ENCODE measurements at places on chromosomes 13 and 19.

DNA sequence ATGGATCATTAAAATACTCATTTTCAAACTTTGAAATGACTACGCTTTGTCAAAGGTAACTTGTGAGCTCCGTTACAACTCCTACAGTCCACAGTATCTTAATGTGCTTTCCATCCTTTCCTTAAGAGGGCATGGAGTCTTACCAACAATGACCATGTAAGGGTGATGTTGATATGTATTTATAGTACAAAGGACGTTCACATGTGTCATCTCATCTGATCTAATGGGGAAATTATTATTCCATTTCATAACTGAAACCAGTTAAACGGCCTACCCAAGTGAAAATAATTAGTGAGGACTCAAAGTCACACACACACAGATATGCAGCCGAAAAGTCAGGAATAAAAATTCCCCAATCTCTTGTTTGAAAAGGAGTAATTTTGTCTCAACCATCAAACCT is 9.6 kb downstream of the USP12 start:
- DNase-seq, result no peak

DNA sequence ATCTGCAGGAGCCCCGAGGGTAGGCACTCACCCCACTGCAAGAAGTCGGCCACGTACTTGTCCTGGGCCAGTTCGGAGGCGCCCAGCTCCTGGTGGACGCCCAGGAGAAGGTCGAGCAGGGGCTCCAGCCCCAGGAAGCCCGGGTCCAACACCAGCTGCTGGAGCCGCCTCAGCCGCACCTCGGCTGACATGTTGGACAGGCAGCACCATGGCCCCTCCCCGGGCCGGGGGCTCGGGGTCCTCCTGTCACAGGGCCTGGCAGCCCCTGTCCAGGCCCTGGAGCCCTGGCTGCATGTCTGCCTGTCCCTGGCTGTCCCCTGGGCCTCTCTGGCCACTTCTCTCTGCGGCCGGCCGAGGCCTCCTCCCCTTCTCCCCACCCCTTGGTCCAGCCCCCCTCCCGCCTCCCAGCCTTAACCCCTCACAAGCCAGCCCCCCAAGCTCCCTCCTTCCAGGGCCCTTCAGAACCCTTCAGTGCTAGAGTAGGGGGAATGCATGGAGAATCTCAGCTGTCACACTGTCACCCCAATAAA is at the start of gene DMPK:
Gene DMPK (minus strand): TSS at position 329 of the 530 bp plus-strand sequence. CDS start 138 bp downstream, at position 191.
- DNase-seq, result no peak

- DNase-seq, result no peak
Measured at GRCh38 chr13:60227158-60227557, 63.4 kb upstream of the DIAPH3 start.

GRCh38 chr19:46435009-46435408 is 6.3 kb upstream of the PNMA8C start:
- no peak for DNase-seq

DNA sequence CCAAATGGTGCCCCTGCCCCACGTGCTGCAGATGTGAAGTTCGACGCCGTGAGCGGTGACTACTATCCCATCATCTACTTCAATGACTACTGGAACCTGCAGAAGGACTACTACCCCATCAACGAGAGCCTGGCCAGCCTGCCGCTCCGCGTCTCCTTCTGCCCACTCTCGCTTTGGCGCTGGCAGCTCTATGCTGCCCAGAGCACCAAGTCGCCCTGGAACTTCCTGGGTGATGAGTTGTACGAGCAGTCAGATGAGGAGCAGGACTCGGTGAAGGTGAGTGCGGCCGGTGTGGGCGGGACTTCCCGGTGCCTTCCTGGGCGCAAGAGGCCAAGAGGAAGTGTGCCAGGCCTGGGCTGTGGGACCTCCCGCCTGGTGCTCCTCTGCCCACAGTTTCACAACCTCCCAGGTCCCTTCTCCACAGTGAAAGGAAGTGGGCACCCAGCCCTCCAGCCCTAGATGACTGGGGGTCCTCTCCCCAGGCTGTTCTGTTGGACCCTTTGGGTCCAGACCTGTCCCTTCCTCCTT is 14.1 kb upstream of the RELB start:
- DNase-seq, result no peak

GRCh38 chr13:95241321-95241720 is 59.9 kb downstream of the ABCC4 start:
- peak; percentile 4 for DNase-seq

DNA sequence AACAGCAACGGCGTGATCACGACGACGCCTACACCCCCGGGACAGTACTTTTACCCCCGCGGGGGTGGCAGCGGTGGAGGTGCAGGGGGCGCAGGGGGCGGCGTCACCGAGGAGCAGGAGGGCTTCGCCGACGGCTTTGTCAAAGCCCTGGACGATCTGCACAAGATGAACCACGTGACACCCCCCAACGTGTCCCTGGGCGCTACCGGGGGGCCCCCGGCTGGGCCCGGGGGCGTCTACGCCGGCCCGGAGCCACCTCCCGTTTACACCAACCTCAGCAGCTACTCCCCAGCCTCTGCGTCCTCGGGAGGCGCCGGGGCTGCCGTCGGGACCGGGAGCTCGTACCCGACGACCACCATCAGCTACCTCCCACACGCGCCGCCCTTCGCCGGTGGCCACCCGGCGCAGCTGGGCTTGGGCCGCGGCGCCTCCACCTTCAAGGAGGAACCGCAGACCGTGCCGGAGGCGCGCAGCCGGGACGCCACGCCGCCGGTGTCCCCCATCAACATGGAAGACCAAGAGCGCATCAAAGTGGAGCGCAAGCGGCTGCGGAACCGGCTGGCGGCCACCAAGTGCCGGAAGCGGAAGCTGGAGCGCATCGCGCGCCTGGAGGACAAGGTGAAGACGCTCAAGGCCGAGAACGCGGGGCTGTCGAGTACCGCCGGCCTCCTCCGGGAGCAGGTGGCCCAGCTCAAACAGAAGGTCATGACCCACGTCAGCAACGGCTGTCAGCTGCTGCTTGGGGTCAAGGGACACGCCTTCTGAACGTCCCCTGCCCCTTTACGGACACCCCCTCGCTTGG is 966 bp downstream of the JUNB start:
- DNase-seq, result peak; percentile 75

DNA sequence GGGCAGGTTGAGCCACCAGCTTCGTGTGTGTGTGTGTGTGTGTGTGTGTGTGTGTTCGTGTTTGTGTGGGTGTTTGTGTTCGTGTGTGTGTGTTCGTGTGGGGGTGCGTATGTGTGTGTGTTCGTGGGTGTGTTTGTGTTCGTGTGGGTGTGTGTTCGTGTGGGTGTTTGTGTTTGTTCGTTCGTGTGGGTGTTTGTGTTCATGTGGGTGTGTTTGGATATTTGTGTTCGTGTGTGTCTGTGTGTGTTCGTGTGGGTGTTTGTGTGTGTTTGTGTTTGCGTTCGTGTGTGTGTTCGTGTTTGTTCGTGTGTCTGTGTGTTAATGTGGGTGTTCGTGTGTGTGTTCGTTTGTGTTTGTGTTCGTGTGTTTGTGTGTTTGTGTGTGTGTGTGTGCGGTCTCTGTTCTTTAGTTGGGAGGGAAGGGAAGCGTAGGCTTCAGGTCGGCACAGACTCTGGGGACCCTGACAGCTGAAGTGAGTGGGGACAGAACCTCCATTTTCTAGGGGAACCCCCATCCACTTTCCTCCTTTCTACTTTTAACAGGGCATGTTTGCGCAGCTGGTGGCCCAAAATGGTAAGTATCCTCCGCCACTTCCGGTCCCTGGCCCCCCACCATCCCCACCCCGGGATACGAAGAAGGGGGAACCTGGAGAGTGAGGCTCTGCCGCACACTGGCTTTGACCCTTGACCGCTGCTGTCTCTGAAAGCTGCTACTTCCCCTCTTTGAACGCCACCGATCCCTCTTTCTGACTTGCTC is 1.6 kb downstream of the TNFSF9 start:
- no peak for DNase-seq

DNA sequence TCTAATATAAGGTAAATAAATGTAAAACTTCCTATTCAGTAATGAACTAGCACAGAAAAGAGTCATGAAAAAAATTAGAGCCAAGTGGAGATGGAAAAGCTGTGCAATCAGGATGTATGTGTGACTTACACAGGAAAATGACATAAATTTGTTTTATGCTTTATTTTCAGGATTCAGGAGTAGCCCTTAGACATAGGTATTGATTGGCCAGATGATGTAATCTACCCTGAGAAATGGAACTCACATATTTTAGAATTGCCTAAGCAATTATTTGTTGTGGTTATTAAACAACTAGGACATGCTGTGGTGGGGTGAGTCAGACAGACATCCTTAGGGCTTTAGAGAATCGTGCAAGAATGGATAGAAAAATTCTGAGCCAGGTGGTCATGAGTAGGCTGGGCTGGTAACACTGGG is 110.6 kb downstream of the PCDH9 start:
- no peak for DNase-seq

DNA sequence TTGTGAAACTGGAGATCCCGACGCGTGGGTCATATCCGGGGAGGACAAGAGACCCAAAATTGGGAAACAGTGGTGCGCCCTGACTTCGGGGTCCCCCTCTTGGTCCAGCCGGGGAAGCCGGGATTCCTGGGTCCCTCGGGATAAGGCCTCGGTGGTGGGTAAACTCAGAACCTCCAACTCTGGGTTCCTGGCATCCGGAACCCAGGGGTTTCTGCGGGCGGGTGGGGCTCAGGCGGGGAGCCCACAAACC is 688 bp downstream of the ZFP36 start:
- DNase-seq, result no peak

- DNase-seq, result no peak
Measured at GRCh38 chr19:21434516-21434915, 37.6 kb downstream of the ZNF493 start.

DNA sequence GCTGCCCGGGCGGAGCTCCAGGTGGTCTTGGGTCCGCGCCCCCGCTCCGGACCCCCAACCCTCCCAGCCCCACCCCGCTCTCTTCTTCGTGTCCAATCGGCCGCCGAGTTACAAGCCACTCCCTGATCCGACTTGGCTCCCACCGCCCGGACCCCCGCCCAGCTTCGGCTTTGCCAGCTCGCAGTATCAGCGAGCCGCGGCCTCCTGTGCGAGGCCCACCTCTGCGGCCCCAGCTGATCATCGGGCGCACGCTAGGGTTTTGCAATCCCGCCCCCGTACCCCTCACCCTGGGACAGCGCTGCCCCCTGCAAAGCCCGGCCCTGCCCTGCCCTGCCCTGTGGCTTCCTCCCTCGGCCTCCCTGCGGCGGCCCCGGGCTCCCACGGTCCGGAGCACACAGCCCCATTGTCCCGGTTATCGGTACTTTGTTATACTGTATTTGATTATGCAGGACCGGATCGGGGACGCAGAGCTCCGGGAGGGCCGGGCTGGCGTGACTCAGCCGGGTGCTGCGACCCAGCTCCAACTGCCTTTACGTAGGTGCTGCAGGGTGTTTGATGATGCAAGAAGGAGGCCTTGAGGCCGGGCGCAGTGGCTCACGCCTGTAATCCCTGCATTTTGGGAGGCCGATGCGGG is 598 bp upstream of the LPAR2 start:
- DNase-seq, result peak; percentile 77

DNA sequence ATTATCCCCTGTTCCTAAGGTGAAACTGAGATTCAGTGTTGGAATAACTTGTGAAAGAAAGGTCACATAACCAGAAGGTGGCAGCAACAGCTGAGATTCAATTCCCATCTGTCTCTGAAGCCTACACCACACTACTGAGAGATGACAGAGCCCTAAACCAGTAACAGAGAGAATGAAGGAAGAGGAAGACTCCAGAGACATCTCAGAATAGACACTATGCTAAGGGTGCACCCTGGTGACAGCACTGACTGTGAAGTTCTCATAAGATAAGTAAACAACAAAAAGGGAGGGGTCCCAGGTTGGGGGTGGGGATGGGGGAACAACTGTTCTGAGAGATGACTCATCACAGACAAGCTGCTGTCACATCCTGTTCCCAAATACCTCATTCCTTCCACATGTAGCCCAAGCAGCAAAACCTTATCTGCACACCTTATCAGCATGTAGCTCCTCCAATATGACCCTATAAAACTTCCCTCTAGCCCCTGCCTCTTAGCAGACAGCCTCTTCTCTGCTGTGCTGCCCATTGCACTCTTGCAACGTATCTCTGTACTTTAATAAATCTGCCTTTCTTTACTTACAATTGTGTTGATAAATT is 46.5 kb downstream of the UTP14C start:
- peak; percentile 32 for DNase-seq

- no peak for DNase-seq
Measured at GRCh38 chr19:35029737-35030256, 473 bp upstream of the SCN1B start.

GRCh38 chr13:51814825-51815650 is 11.1 kb upstream of the DHRS12 start:
- peak; percentile 67 for DNase-seq

GRCh38 chr13:96672016-96672415 is 322.3 kb downstream of the OXGR1 start:
- DNase-seq, result no peak

- peak; percentile 29 for DNase-seq
Measured at GRCh38 chr19:50835103-50835784, 1.9 kb upstream of the KLK15 start.

DNA sequence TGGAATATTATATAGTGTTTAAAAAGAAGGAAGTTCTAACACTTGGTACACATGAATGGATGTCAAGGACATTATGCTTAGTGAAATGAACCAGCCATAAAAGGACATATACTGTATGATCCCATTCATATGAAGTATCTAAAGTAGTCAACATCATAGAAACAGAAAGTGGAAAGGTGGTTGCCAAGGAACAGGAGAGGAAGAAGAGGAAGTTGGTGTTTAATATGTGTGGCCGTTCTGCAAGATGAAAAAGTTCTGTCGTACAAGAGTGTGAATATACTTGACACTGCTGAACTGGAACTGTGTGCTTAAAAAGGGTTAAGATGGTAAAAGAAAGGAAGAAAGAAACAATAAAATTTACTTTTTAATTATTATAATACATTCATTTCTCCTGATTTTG is 33.1 kb upstream of the C1QTNF9 start:
- DNase-seq, result no peak

DNA sequence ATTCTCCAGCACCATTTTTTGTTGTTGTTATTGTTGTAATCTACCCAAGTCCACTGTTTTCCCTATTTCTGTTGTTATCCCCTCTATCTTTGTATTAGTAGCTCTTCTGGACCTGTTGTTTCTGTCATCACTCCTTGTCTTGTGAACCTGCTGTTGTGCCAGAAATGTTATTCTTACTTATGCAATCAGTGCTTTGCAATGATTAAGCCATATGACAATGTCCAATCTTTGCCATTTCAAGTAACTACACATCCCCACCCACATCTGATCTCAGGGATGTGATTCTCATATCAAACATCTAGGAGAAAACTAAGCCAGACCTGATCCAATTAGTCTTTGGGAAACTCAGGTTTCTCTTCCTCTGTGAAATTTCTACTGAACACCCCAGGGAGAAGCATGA is 472.6 kb upstream of the KLHL1 start:
- DNase-seq, result no peak

Measured in NCI-H2171 (cell line).